ENCODE measurements at places on chromosomes 5 and 9.

- DNase-seq, result no peak
Observed at GRCh38 chr9:36456480-36457065, 56.5 kb upstream of the RNF38 start.

- DNase-seq, result no peak
Observed at GRCh38 chr5:175392236-175392635, 51.7 kb downstream of the DRD1 start.

- DNase-seq, result no peak
Observed at GRCh38 chr5:140169410-140169809, 5.6 kb upstream of the CYSTM1 start.

DNA sequence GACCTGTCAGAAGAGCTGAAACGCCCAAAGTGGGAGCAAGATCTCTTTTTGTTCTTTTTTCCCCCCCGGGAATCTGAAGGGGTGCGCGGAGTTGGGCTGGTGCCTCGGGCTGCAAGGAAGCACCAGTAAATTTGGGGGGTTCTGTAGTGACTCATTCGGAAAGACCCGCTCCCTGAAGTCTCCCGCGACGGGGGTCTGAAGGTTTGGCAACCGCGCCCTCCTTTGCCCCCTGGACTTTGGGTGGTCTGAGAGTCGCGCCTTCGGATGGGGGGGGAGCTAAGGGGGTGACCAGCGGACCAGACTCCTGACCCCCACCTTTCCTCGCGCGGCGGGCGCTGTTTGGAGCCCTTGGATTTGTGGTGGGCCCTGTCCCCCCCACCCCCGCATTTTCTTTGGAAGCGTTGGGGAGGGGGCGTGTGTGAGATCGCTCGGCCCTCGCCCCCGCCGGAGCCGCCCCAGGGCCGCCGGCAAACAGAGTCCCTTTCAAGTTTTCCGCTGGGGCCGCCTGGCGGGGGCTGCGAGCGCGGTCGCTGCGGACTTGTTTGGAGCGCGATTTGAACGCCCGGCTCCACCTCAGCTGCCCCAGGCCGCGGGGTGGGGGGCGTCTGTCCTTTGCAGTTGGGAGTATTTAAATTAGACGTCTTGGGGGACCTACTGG is 2.0 kb downstream of the CXXC5 start:
- DNase-seq, result no peak

GRCh38 chr5:88130211-88130815 is 138.3 kb downstream of the TMEM161B start:
- no peak for DNase-seq

DNA sequence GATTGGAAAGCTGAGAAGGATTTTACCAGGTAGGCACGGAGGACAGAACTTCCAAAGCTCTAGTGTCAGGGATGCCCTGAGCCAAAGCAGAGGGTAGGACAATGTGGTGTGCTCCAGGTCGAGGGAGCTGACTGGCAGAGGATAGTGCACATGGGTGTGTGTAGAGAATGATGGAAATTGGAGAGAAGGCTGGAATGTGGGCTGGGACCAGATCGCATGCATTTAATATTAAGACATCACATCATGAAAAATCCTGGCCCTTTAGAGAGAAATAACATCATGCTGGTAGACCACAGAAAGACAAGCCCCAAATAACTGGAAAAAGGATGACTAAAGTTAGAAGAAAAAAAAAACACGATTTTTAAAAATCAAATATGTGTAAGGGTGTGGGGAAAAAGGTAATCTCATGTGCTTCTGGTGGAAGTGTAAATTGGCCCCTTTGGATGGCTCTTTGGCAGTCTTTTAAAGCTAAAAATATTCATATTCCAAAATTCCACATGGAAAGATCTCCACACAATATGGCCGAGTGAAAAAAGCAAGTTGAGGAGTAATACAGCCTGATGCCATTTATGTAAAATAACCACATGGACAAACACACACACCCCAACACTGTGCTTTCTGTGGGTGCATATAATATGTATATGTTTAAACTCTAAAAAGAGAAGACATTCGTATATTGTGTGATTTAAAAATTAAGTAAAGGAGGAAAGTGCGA is 67.0 kb upstream of the TGFBR1 start:
- DNase-seq, result no peak

- no peak for DNase-seq
Observed at GRCh38 chr9:26639761-26640160, 252.8 kb downstream of the CAAP1 start.

DNA sequence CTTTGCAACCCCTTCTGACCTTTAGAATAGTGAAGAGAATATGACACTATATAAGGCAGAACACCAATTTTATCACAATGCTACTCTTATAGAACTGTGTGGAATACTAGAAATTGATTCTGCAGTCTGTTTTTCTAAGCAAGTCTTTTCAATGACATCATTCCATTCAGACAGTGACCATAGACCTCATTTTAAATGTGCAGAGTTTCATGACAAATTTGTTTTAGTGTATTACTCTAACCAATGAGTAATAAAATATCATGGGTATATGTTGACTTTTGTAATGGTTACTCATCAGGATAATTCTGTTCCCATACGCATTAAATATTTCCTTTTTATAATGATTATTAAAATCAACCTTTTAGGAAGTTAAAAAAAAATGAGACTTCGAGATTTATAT is 219.9 kb downstream of the COX7C start:
- no peak for DNase-seq

DNA sequence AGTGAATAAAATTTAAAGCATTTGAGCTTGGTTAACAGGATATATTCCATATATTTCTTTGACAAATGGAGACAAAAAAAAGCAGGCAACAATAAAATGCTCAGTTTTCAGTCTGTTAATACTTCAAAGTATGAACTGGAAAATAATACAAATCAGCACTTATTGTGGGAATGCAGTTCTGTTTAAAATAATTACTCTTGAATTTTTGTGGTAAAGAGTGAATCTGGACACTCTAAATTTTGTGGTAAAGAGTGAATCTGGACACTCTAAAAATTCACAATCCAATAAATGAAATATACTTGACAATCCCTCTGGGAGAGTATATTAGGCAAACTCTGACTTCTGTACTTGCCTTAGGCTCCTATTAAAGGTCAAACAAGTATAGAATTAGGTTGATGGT is 141.9 kb upstream of the RASA1 start:
- no peak for DNase-seq

GRCh38 chr9:16310278-16311110 is 560.0 kb downstream of the BNC2 start:
- no peak for DNase-seq

GRCh38 chr5:174189654-174190541 is 144.4 kb downstream of the NSG2 start:
- no peak for DNase-seq

GRCh38 chr5:135032999-135033861 is 798 bp downstream of the PITX1 start:
- DNase-seq, result no peak

DNA sequence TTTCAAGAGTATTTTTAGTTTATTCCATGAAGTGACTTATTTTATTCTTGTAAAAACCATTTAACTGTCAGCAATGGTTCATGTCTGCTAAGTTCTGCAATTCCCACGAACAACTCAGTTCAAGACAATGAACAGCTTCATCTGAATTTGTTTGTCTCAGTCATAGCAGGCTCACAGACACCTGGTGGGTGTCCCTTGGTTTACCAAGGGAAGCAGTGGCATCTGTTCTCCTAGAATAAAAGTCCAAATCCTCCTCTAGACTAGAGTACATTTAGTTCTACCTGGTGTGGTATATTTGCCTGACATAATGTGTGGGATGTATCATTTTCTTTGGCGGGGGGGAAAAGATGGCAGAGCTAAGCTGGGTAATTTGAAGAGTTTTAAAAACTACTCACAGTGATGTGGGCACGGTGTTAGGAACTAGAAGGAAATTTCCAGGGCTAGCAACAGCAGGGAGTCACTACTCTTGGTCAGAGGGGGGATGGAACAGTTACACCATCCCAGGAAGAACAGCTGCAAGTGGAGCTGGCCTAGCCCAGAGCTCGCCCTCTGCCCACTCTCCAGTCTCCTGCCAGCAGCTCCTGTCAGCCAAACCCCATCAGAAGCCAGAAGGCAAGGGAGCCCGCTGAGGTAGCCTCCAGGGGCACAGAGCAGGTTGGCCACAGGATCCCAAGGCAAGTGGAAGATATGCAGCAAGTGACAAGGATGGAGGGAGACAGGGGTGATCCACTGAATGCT is 100.3 kb downstream of the PJA2 start:
- no peak for DNase-seq

DNA sequence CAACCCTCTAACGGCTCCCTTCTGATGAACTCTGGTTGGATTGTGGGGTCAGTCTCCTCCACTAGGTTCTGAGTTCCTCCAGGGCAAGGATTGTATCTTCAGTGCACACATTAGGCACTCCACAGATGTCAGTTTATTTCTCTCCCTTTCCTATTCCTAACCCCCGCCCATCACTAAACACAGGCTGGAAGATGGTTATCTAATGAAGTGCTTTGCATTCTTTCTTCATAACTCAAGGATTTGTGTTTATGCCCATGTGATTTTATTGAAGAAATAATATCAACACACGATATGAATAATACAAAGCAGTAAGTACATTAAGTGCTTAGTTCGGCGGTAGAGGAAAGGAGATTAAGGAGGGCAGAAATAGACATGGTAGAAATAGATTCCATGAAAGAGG is 4.4 kb upstream of the CREBRF start:
- no peak for DNase-seq

DNA sequence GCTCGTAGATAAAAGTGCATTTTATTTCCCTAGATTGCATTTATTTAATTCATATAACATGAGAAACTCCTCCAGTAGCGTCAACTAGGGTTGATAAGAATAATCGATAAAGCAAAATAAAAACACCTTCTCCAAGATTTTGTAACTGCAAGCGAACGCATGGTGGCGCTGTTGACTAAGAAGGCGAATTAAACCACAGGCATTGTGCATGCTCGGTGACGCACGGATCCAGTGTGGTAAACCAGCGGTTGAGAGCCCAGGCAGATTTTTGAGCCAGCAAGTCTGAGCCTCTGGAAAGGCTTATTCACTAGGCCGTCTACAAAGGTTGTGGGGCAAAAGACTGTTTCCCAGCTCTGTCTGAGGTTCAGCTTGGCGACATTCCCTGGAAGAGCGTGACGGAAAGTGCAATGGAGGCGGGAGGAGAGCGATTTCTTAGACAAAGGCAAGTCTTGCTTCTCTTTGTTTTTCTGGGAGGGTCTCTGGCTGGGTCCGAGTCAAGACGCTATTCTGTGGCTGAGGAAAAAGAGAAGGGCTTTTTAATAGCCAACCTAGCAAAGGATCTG is at the start of gene PCDHB3:
Gene PCDHB3, plus strand, starts transcription at position 231 of the 563 bp plus-strand sequence. Its CDS starts 177 bp downstream, at position 408.
- DNase-seq, result no peak

DNA sequence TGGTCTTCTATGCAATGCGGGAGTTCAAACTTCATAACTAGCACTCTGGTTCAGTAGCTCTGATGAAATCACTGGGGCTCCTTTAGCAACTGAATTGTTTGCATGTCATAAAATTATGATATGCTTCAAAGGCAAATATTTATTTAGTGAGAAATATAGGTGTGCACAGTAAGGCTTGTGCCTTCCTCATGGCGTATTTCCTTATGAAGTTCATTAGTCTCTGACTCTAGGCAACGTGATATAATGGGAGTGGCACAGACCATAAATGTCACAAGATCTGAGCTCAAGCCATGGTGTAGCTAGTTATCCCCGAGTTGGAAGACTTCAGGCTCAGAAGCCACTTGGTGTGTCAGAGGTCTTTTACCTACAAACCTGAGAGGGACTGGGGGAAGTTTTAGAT is 35.5 kb downstream of the PIP5K1B start:
- DNase-seq, result no peak
